ENCODE measurements at places on chromosomes 2 and 18.

DNA sequence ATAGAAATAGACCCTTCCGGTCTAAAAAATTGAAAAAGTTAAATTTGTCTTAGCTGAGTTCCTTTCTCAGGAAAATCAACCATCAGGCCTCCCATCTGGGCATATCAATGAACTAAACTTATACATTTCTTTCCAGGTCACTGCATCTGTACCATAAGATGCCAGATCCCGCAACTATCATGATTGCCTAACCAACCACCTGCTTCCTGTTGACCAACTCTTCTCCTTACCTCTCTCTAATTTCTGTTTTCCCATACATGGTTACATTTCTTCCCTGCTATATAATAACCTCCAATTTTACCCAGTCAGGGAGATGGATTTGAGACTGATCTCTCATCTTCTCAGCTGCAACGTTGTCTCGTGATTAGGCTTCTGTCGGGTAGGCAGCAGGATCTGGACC, 228.7 kb downstream of the FSIP2 start:
- DNase-seq: no peak

DNA sequence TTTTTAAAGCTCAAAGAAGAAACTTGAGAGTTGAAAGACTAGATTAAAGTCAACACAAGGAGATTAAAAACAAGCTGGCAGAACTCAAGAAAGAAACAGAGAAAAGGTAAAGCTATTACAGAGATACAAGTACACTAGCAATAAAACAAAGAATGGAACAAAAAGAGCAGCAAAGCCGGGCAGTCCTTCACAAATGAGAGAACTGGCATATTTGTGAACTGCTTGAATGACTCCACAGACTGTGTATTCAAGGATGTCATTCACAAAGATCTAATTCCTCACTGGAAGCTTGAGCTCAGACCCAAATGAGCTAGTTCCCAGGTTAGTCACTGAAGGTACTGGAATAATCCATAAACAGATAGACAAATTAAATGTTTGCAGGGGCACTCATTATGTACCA, 318.0 kb downstream of the MYCN start:
- DNase-seq: no peak

DNA sequence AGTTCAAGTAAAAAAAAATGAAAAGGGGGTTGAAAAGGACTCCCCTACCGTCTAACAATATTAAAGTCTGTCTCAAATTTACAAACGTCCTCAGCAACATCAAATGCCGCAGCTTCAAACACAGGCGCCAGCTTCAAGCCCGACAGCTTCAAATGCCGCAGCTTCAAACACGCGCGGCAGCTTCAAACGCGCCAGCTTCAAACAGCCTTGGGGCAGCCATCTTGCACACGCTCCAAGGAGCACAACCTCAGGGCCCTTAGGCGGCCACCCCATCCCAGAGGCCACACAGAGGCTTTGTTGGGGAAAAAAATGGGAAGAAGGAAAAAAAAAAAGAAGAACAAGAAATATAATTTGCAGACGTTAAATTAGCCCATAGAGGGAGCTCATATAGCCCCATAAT, 244.4 kb upstream of the VRK2 start:
- DNase-seq: no peak

GRCh38 chr2:240601831-240602160, 15.3 kb downstream of the CAPN10 start:
- no peak for DNase-seq

GRCh38 chr2:118773826-118774225, 73.6 kb downstream of the EN1 start:
- DNase-seq: no peak

GRCh38 chr2:168278424-168278888, 31.1 kb upstream of the STK39 start:
- no peak for DNase-seq

DNA sequence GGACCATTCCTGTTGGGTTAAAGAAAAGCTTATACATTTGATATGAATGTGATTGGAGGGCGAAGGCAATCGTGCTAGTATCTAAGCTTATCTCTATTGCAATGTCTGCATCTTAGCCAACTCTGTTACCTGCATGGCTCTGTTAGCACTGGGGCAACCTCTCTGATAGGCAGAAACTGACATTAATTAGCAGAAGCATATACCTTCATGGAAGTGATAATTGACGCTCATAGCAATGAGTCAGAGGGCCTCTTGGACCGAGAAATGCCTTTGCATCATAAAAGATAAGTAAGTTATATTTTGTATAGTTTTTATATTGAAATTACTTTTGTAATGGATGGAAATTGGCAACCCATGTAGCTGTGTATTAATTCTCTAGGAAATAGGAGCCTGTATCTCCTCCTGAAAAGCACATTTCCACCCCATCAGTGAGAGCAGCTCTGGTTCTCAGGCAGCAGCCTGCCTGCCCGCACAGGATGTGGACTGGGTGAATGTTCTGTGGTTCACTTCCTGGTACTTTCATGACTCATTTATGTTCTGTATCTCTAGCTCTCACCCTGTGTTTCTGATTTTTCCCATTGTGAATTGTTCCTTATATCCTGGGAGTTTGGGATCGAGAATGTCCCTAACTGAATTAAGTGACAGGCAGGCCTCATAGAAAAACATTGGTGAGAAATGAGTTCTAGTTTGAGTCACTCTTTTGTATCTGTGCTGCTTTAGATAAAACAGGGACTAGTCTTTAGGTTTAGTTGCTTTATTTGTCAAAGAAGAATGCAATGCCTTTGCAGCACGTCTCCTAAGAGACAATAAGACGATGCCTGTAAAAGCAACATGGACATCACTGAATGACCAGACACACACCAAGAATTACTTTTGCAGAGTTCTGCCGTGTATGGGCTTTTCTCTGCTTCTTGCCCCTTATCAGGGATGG, 344.9 kb downstream of the DCDC2C start:
- no peak for DNase-seq

GRCh38 chr18:79812052-79812451, 14.3 kb downstream of the KCNG2 start:
- no peak for DNase-seq

DNA sequence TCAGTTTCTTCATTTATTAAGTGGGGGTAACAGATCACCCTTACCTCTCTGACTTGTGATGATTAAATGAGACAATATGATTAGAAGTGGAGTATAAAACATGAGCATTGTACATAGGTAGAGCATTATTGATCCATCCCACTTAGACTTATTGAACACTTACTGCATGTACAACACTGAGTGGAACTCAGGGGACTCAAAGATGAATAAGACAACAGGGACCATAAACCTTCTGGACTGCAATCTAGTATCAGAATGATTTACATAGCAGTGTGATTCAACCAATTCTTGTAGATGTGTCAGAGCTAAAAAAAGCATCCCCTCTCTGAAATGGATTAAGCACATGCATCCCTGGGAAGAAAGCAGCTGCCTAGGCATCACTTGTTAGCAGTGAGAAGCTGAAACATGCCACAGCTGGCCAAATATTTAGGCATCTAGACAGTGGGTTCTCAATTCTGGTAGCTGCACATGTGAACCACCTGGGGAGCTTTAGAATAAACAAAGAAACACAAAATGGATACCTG, 111.5 kb downstream of the CYRIA start:
- no peak for DNase-seq

DNA sequence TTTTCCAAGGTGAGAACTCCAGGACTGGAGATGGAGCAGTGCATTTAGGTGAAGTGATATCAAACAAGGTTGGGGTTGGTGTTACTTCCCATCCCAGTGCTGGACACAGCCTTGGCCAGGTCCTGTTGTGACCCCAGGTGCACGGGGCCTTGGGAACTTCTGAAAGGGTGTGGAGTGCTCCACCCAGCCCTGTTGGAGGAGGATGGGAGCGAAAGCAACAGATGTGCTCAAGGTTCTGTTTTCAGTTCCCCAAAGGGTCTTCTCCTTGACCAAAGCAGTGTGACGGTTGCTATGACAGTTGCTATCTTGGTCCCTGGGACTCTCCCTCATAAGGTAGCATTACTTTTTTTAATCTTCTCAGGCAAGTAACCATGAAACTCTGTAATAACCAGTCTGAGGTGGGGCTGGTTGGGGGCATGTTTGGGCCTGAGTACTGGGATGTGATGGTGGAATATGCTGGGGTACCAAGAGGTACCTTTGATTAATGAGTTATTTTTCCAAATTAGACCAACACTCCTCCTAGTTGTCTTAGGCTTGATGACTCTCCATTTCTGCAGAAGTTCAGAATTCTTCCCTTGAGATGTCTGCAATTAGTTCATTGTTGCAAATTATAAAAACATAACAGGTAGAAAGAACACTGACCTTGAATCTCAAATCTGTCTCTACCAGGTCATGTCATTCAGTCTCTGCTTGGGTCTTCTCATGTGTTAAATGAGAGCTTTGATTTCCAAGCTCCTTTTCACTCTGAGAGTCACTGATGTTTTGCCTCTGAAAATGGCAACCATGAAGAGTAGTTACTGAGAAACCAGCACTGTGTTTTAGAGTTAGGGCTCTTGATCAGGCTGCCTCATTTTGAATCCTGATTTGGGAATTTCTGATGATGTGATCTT, 154.5 kb downstream of the RPIA start:
- DNase-seq: no peak

GRCh38 chr2:199543606-199544172, 86.0 kb upstream of the SATB2 start:
- DNase-seq: no peak

DNA sequence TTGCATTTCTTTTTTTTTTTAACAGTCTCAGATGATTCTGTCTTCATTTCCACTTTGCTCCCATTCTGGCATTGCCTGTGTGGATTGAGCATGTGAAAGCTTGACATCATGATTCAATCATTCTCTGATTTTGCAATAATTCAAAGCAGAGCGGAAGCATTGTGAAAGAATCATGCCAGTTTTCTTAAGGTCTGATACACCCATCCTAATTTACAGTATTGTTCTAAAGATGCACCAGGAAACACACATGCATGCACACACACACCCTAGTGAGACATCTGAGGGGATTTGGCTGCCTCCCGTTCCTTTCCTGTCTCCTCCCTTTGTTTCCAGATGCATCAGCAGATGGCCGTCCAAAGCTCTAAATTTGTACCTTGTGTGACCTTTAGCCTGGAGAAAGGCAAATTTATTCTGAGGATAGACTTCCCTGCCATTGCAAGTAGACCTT, 97.3 kb downstream of the FMNL2 start:
- no peak for DNase-seq

GRCh38 chr2:148865512-148865911, 9.5 kb upstream of the KIF5C start:
- DNase-seq: no peak

All from left renal pelvis (tissue), 4 donors.